ENCODE measurements at places on chromosomes 4 and X. TPM values are rescaled to one million over a fixed set of nuclear protein-coding genes. Genes with fewer than 3 reads are reported as not detected.

DNA sequence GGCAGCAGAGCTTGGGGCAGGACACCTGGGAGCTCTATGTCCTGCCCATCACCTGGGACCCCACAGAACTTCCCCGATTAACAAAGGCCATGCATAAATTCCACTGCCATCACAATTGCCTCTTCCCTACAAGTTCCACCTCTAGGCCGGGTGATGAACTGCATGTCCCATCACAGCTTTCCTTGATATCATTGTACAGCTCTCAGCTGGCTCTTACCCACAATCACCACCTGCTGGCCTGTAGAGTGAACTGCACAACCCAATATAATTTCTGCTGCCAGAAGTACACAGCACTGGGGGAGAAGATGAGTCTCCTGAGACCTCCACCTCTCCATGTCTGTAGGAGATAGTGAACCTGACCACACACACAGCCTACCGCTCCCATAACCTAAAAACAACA lies 285.0 kb upstream of the AADAT start:
- DNase-seq = no peak
- H3K27ac ChIP-seq = no peak overlapping the region
- no peaks in the 10 kb centered on the region for H3K4me1 ChIP-seq
- H3K27me3 ChIP-seq = no peaks in the 10 kb centered on the region

GRCh38 chr4:147518846-147519767 lies 38.2 kb downstream of the EDNRA start:
- H3K4me3 ChIP-seq = no peak overlapping the region
- H3K4me1 ChIP-seq = no peaks in the 10 kb centered on the region
- H3K27me3 ChIP-seq = no peaks in the 10 kb centered on the region
- H3K36me3 ChIP-seq = no peaks in the 10 kb centered on the region
- peak; percentile 45 for DNase-seq

DNA sequence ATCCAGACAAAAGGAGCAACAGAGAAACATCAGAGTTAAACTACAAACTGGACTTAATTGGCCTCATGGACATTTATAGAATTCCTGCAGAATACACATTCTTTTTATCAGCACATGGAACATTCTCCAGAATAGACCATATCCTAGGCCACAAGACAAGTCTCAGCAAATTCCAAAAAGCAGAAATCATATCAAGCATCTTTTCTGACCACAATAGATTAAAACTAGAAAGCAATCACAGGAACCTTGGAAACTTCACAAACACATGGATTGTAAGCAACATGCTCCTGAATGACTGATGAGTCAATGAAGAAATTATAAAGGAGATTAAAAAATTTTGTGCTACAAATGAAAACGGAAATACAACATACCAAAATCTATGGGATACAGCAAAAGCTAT lies 526.7 kb downstream of the PCDH7 start:
- H3K4me1 ChIP-seq = no peaks in the 10 kb centered on the region
- no peaks in the 10 kb centered on the region for H3K36me3 ChIP-seq
- H3K4me3 ChIP-seq = no peak overlapping the region
- no peak for DNase-seq

GRCh38 chrX:113892401-113892800 lies 691.5 kb upstream of the HTR2C start:
- H3K27me3 ChIP-seq = no peaks in the 10 kb centered on the region
- H3K27ac ChIP-seq = no peak overlapping the region
- no peaks in the 10 kb centered on the region for H3K36me3 ChIP-seq
- no peaks in the 10 kb centered on the region for H3K4me1 ChIP-seq
- DNase-seq = no peak

SLAIN2 gene
- 31.5 TPM for total RNA-seq

DNA sequence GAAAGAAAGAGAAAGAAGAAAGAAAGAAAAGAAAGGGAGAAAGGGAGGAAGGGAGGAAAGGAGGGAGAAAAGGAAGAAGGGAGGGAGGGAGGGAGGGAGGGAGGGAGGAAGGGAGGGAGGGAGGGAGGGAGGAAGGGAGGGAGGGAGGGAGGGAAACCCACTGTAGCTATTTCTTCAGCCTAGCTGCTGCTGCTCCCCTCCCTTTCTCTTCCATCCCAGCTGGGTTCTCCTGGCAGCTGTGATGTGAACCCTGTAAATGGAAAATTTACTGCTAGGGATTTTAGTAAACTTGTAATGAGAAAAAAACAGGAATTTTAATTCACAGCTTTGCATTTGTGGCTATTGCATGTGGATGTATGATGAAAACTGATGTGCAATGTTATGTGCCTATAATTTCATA lies 8.0 kb downstream of the NR0B1 start:
- H3K4me1 ChIP-seq = no peaks in the 10 kb centered on the region
- DNase-seq = no peak
- H3K36me3 ChIP-seq = no peaks in the 10 kb centered on the region
- no peak overlapping the region for H3K4me3 ChIP-seq

GRCh38 chr4:74632634-74633033 lies 161.7 kb downstream of the BTC start:
- DNase-seq = peak; percentile 22
- H3K27ac ChIP-seq = no peak overlapping the region
- H3K4me1 ChIP-seq = peaks cover 14% of the 10 kb centered on the region
- no peaks in the 10 kb centered on the region for H3K36me3 ChIP-seq

TNMD gene
- total RNA-seq = not detected

NHS gene
- total RNA-seq = 6.7 TPM

DNA sequence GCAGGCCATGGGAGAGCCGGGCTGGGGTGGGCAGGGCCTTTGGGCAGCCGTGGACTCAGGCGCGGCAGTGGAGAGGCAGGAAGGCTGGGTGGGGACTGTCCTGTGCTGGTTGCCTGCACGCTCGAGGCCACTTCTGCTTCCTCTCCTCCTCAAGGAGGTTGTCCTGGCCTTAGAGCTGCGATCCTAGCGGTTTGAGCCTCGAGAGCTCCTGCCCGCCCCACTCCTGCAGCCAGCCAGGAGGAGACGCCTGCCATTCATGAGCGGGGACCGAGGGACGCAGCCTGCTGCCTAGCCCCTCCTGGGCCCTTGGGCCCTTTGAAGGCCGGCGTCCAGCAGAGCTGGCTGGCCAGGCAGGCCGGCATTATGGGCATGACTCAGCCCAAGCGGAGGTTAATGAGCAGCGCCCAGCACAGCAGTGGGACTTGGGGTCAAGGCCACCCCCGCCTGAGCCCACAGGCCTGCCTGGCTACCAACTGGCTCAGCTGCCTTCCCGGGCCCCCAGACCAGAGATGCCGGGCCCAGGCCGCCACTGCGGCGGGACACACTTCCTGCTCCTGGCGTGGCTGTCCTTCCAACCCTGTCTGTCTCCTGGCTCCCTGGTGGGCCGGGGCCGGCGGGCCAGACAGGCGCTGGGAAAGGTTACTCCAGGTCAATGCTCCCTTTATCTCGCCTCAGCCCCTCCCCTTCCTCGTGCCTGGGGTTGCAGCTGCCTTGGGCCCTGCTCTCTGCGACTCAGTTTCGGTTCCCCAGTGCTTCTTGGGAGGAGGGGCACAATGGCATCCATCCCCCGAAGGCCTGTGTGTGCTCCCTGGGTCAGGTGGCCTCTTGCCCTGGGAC lies 1.8 kb downstream of the ABCD1 start:
- DNase-seq = peak; percentile 85
- H3K4me3 ChIP-seq = peak overlapping the region; percentile 76
- H3K36me3 ChIP-seq = peaks cover 15% of the 10 kb centered on the region

RENBP gene
- 6.8 TPM for total RNA-seq

TTC29 gene
- not detected for total RNA-seq

DNA sequence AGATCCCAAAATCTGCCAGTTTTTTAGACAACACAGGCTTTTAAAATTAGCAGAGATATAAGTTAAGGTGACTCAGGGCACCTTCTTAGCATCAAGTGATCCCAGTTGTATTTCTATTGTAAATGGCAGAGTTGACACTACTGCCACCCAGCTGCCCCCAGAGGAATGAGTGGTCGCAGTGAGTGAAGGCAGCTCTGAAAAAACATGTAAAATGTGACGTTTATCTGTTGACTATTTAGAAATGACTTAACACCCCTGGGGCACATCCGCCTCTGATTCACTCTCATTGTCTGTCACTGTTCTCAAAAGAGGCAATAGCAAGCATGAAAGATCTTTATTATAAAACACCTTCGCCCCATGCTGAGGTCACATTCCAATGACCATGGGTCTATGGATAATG lies 592.4 kb downstream of the ACTRT1 start:
- DNase-seq = peak; percentile 45
- H3K4me1 ChIP-seq = no peaks in the 10 kb centered on the region
- no peaks in the 10 kb centered on the region for H3K27me3 ChIP-seq
- no peak overlapping the region for H3K4me3 ChIP-seq

FAM156A gene
- total RNA-seq = 34.2 TPM

- H3K27ac ChIP-seq = no peak overlapping the region
- peaks cover 27% of the 10 kb centered on the region for H3K4me1 ChIP-seq
- DNase-seq = peak; percentile 66
- no peak overlapping the region for H3K4me3 ChIP-seq
Measured at GRCh38 chr4:38323141-38323641, 340.8 kb upstream of the KLF3 start.

DNA sequence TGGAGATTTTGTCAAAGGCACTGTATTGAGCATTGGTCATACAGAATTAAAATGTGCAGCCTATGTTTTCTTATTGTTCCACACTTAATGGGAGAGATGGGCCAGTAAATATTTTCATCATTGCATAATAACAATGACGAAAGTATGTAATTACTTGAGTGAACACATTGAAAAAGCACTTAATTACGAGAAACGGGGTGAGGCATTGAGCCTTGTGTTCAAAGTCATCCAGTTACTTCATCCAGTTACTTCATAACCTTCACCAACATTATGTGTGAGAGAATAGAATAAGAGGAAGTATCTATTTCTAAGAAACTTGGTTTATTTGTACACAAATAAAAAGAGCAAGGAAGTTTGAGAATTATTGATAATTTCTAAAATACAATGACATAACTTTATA lies 1427.0 kb downstream of the ADGRL3 start:
- no peak for DNase-seq
- H3K36me3 ChIP-seq = no peaks in the 10 kb centered on the region
- H3K4me1 ChIP-seq = no peaks in the 10 kb centered on the region
- no peak overlapping the region for H3K4me3 ChIP-seq
- H3K27ac ChIP-seq = no peak overlapping the region

DNA sequence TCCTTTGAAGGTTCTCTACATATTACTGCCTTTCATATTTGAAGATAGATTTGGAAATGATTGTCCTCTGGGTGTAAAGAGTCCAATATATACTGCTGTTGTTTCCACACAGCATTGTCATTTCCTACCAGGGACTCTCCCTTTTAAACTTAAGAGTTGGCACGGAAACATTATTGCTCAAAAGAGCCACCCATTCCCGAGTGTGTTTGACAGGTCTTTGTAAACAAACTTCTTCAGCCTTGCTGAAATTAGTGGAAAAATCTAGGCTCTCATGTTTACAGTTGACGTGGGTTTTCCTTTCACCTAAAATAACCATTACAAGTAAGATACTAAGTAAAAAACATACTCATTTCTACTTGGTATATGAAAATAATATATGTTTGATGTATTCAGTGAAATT lies 111.4 kb upstream of the LIMCH1 start:
- no peak overlapping the region for H3K4me3 ChIP-seq
- no peak for DNase-seq

DNA sequence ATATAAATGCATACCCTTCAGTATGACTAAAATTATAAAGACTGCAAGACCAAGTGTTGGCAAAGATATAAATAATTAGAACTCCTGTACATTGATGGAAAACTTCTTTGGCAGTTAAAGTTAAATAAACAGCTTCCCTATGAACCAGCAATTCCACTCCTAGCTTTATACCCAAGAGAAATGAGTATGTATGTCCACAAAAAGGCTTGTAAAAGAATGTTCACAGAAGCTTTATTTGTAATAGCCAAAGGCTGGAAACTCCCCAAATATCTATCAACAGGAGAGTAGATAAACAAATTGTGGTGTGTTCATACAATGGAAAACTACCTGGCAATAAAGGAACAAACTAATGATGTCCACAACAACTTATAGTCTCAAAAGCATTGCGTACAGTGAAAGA lies 184.8 kb downstream of the AMELX start:
- H3K27ac ChIP-seq = no peak overlapping the region
- DNase-seq = no peak
- no peak overlapping the region for H3K4me3 ChIP-seq
- H3K4me1 ChIP-seq = no peaks in the 10 kb centered on the region
- no peaks in the 10 kb centered on the region for H3K27me3 ChIP-seq
- H3K36me3 ChIP-seq = no peaks in the 10 kb centered on the region
